ENCODE measurements at places on chromosomes 11 and 22.

DNA sequence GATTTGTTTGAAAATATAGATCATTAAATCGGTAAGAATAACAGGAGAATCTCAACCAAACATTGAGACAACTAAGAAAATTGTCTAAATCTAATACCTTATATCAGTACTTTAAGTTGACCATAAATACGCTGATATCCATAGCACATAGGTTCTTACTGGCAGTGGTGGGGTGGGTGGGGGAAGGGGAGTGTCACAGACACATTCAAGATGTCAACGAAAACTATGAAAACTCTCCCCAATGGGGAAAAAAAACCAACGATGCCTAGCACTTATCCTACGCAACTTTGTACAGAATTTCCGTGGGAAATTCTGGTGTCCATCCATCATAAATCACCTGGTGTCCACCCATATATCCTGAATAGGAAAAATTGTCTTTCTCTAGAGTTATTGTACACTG, 6.2 kb downstream of the GRAP2 start:
- DNase-seq = no peak

- DNase-seq = peak; percentile 35
Observed at GRCh38 chr11:70524096-70524922, 126.0 kb downstream of the CTTN start.

GRCh38 chr11:115425250-115425649, 79.0 kb downstream of the CADM1 start:
- no peak for DNase-seq

DNA sequence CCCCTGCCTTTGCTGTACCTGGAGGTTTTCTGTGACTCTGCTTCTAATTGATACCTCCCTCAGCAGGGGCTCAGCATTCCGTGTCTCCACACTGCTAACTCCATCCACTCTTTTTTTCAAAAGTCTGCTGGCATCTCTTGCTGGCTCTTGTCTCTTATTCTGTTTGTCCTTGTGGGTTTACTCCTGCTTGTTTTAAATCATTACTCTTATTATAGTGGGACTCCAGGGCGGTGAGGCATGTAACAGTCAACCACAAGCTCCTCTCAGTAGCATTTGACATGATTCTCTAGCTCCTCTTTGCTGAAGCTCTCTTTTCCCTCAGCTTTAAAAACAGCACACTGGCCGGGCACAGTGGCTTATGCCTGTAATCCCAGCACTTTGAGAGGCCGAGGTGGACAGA, 260.2 kb upstream of the NARS2 start:
- no peak for DNase-seq

GRCh38 chr11:95322539-95322938, 91.5 kb upstream of the SESN3 start:
- peak; percentile 86 for DNase-seq

- no peak for DNase-seq
Observed at GRCh38 chr22:29203488-29204454, 1.9 kb upstream of the EMID1 start.

DNA sequence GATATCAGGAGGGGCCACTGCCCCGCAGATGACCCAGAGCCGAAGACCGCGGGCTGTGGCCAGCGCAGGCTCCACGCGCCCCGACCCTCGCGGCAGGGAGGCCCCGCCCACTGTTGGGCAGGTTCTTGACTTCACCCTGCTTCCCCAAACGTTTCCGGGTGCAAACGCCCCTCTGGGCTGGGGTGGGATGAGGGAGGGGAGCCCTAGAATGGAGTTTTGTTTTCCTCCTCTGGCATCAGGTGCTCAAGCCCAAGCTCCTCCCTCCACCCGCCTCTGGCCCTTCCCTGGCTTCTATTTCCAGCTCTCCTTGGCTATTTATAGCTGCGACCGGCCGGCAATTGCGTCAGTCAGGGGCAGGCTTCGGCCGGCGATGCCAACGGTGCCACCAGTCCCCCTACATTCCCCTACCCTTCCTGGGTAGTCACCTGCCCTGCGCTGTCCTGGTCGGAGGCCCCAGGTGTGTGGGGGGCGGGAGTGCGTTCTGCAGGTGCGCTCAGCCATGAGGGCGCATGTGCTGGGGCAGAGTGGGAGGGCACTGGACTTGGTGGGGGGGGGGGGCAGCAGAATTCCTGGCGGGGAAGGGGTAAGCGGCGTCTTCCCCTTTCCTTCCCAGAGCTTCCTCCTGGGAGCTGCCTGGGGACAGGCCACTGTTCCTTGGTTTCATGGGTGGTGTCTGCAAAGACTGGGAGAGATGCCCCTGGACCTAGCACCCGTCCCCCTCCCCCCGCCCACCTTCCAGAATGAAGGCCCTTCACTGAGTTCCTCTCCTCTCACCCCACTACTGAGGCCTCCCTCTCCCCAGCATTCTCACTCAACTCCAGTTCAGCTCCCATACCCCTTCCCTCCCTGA, 23.6 kb downstream of the DUSP8 start:
- DNase-seq = peak; percentile 51

GRCh38 chr11:83191986-83192385, 1.5 kb upstream of the ANKRD42 start:
- no peak for DNase-seq

DNA sequence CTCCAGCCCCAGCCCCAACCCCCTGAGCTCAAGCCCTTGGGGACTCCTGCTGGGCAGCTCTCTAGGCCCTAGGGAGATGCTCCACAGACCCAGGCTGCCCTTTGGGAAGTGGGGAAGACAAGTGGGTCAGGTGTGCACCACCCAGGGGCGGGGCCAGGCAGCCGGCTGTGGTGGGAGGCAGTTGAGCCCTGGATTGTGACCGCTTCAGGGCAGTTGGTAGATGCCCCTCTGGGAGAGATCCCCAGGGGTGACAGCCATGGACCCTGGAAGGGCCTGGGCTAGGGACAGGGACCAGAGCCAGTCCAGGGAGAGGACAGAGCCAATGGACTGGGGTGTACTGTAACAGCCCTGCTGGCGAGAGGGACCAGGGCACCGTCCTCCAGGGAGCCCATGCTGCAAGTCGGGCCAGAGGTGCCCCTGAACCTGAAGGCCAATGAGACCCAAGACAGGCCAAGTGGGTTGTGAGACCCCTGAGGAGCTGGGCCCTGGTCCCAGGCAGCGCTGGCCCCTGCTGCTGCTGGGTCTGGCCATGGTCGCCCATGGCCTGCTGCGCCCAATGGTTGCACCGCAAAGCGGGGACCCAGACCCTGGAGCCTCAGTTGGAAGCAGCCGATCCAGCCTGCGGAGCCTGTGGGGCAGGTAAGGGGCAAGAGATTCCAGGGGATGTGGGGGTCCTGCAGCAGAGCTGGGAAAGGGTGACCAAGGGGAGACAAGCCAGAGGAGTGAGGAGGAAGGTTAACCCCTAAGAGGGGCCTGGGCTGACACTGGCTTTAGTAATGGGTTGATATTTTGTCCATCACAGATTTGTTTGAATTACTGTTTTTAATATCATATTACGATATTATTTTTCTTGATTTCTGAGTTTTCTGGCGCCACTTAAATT, at the start of gene IGLL5:
Gene IGLL5 (plus strand): TSS at position 196 of the 883 bp plus-strand sequence. CDS start 238 bp downstream, at position 434.
- DNase-seq = no peak
